ENCODE measurements at places on chromosomes 16 and 17.

DNA sequence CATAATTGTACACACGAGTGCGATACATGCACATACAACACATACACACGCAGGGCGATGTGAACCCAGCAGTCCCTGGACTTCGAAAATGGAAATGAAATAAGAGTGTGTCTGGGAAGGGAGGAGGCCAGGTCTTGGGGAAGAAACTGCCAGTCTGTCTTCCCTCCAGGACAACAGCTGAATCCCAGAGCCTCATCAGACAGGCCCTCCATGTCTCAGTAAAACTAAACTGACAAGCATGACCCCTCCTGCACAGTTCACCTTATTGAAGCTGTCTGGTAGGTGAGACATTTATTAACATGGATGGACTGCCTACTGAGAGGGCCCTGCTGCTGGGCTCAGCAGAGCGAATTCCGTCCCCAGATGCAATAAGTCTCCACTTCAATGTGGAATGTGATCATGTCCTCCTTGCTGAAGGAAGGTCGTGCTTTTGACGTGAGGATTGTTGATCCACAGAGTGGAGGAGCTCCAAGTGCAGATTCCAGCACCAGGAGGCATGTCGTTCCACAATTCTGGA is 117.4 kb downstream of the SOX9 start:
- no peak for DNase-seq

DNA sequence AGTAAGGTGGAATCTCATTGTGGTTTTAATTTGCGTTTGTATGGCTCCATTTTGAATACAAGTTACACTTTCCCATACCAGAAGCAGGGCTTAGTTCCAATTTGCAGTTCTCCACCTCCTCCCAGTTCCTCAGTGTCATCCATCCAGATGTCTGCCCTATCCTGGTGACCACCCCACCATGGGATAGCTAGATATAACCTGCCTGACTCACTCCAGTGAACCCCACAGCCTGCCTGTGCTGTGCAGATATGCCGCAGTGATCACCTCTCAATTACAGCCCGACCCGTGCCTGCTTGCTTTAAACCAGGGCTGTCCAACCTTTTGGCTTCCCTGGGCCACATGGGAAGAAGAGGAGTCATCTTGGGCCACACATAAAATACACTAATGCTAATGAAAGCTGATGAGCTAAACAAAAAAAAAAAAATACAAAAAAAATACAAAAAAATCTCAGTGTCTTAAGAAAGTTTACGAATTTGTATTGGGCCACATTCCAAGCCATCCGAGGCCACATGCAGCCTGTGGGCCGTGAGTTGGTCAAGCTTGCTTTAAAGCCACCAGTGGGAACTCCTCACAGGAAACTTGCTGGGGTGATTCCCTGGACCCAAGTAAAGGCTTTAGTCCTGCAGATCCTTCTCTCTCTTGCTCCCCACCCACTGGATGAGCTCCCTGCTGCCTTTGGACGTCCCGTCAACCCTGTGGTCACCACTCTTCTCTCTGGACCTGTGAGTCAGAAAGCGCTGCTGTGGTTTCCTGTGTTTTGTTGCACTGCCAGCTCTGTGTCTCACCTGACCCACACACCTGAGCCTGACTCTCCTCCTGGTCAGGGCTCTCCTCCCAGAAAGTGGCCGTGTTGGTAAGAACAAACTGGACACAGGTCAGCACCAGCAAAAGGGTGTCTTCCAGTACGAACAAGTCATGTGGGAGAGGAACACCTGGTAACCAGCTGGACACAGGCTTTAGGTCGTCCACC is 83.0 kb downstream of the EMP2 start:
- no peak for DNase-seq

DNA sequence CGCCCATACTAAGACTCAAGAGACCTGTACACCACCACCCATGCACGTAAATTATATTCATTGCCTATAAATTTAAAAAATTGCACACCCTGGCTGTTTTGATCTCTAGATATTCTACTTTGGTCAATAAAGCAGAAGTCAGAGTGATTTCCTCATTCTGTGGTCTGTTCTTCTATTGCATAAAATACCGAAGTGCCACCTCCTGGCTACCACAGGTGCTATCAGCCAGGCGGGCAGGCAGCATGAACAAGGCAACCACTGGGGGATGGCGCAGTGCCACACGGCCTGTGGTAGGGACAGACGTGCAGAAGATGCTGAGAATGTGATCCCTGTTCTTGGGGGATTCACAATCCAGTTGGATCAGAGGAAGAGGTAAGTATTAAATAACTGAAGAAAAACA is 122.3 kb downstream of the CDK5R1 start:
- DNase-seq = no peak

GRCh38 chr16:51753467-51754127 is 602.5 kb upstream of the SALL1 start:
- no peak for DNase-seq

GRCh38 chr17:10305398-10305797 is 67.4 kb downstream of the MYH13 start:
- DNase-seq = no peak

DNA sequence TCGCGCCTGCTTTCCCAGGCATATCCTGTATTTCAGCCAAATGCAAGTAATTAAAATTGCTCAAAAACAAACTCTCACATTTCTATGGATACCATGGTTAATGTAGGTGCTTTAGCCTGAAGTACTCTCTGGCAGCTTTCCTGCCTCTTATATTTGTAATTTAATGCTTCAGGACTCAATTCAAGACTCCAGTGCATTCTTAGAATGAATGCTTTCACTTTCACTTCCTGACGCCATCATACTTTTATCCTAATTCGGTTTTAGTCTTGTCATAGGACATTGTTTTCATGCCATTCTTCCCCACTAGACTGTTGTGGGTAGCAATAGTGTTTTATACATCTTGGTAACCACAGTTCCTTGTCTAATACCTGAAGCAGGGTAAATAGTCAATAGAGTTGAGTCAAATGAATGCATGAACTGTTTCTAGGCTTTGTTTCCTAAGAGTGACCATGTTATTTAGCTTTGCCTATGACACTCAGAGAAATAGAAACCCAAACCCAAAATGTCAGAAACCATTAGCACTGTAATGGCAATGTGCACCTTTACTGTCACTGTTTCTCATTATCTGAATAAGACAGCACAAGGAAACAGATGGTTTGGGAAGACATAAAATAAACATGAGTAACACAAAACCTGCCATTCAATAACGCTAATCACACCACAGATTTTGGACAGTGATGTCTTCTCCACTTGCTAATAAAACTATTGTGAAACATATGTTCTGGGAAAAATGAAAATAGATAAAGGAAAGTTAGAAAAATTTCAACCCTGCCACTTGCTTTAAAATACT is 705.5 kb downstream of the CDH11 start:
- DNase-seq = peak; percentile 78

DNA sequence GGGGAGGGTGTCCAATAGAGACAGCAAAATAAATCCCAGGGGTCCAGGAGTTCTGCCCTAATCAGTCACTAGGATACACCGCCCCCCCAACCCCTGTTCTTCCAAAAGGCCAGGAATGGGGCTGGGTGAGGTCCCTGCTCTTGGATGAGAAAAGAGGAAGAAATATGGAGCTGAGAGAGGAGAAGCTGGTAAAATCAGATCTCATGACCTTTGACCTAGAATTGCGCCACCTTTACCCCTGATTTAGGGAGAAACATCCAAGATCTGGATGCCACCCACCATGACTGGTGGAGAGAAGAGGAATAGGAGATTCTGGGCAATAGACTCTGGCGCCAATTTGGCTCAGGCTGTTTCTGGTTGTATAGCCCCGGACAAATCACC is 707 bp upstream of the CACNB1 start:
- DNase-seq = peak; percentile 29

All from adipocyte (in vitro differentiated cells).